ENCODE measurements at places on chromosomes 4 and X.

GRCh38 chrX:41389311-41389888 lies 55.4 kb downstream of the DDX3X start:
- no peak for DNase-seq

DNA sequence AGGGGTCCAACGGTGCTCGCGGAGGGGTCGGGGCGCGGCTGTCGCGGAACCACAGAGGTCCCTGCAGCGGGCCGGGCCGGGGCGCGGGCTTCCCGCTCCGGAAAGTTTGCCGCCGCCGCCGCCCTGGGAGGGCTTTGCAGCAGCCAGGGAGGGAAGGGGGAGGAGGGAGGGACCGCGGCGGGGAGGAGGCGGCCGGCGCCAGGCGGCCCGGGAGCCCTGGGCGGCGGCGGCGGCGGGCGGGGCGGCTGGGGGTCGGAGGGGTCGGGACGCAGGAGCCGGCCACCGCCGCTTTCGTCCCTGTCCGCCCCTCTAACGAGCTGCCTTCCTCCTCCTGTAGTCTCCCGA lies 375 bp downstream of the FGFR3 start:
- DNase-seq, result no peak

DNA sequence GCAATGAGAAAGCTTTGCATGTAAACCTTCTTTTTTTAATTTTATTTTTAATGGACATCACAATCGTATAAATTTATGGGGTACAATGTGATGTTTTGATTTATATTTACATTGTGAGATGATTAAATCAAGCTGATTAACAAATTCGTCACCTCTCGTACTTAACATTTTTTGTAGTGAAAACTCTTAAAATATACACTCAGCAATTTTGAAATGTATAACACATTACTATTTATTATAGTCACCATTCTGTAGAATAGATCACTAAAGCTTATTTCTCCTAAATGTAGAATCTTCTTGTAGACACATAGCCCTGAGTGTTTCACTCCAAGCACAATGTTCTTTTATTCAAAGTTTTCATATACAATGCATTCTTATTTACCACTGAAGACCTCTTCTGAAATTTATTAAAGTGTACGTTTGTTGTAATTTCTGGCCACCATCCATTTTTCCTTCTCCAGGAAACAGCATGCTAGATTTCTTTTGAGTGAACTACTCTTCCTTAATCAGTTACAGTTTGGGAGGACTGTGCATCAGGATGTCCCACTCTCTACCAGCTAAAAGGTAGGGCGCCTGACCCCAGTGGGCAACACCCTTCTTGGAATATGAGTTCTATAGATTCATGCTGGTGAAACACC lies 4.4 kb upstream of the RBBP7 start:
- DNase-seq, result no peak

- no peak for DNase-seq
Measured at GRCh38 chrX:64571011-64571410, 175.8 kb upstream of the MTMR8 start.

GRCh38 chr4:10015140-10015753 lies 6.0 kb downstream of the SLC2A9 start:
- no peak for DNase-seq

GRCh38 chr4:85486425-85487086 lies 11.6 kb downstream of the ARHGAP24 start:
- no peak for DNase-seq

DNA sequence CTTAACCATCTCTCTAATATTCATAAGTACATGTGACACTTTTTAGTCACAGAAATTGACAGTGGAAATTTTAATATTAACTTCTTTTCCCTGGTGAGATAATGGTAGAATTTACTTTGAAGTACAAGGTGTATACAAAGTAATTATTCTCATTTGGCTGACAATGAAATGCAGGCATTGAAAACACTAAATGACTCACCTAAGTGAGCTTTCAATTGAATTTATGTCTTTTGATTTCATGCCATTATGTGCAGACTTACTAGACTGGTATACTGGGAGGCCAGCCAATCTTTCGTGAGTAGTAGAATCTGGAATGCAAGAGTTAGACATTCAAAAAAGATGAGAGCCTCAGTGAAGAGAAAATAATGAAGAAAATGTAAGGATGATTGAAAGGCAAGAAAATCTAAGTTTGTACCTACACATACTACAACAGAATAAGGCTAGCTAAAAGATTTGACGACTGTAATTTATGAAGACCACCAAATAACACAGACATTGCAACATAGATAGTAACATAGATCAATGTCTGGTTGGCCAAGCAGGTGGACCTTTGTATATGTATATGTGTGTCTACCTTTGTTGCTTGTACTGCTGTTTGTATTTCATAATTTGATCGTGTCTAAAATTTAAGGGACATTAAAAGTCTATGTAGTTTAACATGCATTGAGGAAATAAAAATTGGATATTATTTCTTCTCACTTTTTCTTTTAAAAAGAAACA lies 459.7 kb downstream of the IL15 start:
- no peak for DNase-seq

DNA sequence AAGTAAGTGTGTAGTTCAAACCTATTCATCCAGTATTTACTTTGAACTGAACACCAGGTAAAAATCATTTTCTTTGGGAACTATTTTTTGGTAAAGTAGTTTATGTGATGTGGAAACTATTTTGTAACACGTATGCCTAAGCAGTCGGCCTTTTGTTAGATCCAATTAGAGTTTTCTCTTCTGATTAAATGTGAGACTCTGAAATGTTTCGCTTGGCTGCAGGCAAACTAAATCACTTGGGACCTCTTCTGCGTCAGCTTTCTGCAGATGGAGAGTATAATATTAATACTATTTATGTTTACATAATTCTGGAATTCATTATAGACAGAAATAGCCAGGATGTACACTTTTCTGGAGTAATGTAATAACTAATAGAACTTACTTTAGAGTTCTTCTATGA lies 46.9 kb downstream of the BMPR1B start:
- DNase-seq, result no peak

DNA sequence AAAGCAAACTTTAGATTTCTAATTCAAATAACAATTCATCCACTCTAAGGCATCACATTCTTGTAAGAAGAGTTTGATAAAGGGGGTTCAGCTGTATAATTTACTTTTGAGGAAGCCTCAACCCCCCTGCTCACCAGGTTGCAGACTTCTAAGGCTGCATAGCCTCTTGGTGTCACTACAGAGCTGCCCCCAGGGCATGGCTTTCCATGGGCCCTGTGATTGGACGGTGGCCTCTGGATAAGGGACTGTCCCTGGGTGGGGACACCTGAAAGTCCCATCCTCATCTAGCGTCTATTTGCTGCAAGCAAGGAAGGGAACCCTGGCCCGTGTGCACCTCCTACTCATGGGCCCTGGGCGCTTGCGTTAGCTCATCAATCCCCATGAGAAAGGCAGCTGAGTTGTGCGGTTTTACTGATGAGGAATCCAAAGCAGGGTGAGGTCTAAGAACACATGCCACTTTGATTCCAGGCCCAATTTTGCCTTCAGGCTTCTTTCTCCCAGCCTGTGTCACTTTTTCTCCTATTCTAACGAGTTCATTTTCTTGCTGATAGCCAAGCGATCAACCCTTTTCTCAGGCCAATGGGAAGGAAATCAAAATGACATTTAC lies 51.8 kb downstream of the SCML1 start:
- no peak for DNase-seq

DNA sequence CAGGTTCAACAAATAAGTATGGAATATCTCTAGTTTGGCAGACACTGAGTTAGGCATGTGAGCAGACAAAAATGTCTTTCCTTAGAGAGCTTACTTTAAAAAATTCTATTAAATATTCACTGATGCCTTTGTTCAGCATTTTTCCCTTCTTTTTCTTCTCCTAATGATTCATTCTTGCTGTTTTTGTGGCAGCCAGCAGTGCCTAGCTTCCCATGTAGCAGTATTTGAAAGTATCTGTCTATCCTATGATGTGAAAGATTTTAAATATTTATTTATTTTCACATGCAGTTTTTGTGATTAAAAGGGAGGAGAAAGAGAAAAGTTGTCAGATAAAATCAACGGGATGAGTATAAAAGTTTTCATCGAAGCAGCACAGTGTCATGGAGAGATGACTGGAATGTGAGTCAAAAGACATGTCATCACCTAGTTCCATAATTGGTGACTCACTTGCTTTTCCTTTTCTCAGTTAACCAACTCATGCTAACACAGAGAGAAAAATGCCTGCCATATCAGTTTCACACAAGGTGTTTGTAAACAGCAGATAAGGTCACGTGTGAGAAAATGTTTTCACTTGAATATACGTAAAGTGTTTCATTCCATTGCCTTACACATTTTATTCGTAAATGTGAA lies 69.8 kb downstream of the BMPR1B start:
- DNase-seq, result no peak

GRCh38 chr4:4781936-4782707 lies 77.3 kb upstream of the MSX1 start:
- no peak for DNase-seq

DNA sequence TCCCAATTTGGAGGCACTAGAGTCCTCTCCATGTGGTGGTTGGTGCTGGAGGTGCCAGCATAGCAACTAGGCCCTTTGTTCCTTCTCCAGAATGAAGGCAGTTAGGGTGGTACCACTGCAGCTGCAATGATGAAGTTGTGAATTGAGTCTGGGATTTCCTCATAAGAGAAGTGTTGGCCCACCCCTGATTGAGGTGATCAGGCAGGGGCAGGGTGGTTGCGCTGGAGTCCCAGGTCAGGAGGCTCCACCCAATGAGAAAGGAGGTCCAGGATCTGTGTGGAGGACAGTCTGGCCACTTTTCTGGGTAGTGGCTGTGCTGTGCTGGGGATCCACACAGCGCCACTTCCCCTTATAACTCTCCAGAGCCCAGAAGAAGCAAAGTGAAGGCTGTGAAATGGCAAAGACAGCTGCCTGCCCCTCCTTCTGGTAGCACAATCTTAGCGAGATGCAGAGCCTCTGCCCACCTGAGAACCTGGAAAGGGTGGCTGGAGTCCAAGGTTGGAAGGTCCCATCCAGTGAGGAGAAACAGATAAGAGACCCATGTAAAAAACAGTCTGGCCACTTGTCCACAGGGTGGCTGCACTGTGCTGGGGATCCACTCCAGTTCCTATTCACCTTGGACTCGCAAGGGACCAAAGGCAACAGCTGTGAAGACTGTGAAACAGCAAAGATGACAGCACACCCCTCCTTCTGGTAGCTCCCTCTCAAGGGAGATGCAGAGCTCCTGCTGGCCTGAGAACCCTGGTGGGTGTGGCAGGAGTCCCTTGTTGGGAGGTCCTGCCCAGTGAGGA lies 124.6 kb downstream of the RRAGB start:
- DNase-seq, result no peak

- DNase-seq, result no peak
Measured at GRCh38 chrX:96027407-96027806, 657.2 kb upstream of the DIAPH2 start.

- no peak for DNase-seq
Measured at GRCh38 chr4:7267829-7268228, 75.5 kb downstream of the SORCS2 start.

GRCh38 chr4:169236873-169237626 lies 33.7 kb downstream of the SH3RF1 start:
- no peak for DNase-seq

DNA sequence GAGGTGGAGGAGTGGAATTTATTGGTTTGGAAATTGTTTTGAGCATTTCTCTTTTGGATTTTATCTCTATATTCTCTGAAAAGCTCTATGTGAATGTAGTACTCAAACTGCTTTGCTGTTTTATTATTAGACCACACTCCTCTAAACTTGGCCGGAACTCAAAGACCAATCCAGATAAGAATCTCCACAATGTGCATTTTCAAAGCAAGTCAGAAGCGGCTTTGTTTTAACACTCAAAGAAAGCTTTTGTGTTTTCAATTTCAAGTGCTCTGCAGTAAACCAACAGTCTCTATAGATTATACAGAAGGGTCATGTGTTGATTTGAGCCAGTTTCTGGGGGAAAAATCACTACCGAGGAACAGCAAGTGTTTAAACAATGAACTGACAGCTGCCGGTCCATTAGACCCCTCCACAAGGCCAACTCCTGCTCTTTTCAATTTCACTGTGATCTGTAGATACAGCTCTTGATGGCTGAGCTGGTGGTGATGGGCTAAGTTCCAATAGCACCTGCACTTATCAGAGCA lies 79.4 kb downstream of the FTHL17 start:
- peak; percentile 9 for DNase-seq

DNA sequence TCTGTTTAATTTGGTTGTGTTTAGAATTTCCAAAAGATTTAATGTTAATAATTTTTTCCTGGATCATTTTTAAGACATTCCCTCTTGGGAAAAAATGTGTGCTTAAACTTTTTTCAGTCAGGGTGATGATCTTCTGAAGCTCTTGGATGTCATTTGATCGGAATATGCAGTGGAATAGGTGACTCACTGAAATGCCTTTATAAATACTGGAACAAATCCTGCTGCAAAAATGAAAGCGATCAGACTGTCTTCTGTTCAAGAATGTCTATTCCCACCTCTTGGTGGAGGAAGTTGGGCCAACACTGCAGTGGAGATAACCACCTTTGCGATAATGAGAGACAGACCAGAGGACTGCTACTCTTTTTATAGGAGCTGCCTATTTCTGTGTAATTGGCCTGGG lies 46.7 kb downstream of the LARP1B start:
- no peak for DNase-seq

GRCh38 chrX:64205441-64205734 lies at the start of gene AMER1:
Gene AMER1, minus strand, starts transcription at chrX:64205708. Its CDS starts 12,422 bp downstream, at chrX:64193286.
- DNase-seq, result no peak

- no peak for DNase-seq
Measured at GRCh38 chr4:98710831-98711230, 52.4 kb upstream of the TSPAN5 start.

GRCh38 chrX:134806707-134807038 lies 148.4 kb upstream of the PLAC1 start:
- DNase-seq, result no peak

- no peak for DNase-seq
Measured at GRCh38 chrX:470686-471085, 84.0 kb upstream of the PPP2R3B start.

- DNase-seq, result no peak
Measured at GRCh38 chr4:8103421-8104390, 54.9 kb downstream of the ABLIM2 start.

GRCh38 chr4:89294573-89295269 lies 12.9 kb downstream of the GPRIN3 start:
- DNase-seq, result peak; percentile 79

DNA sequence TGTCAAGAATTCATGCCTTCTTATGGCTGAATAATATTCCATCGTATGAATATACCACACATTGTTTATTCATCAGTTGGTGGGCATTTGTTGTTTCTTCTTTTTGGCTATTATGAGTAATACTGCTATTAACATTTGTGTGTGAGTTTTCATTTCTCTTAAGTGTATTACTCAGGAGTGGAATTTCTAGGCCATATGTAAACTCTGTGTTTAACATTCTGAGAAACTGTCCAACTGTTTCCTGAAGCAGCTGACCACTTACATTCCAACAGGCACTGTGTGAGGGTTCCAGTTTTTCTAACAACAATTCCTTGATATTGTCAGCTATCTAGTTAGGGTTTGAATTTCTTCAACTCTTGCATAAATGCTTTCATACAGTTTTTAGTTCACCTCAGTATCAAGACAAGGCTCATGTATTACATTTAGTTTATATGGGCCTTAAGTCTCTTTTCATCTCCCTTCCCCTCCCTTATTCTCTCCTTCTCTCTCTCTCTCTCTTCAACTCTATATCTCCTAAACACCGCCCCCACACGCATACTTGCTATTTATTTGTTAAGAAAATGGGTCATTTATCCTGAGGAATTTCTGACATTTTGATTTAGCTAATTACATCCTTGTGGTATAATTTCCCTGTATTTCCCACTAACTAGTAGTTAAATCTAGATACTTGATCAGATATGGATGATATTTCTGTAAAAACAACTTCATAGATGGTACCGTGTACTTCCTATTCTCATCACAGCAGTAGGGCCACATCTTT lies 77.4 kb downstream of the WDR19 start:
- DNase-seq, result no peak

Measured in CD4-positive, alpha-beta memory T cell (primary cell).